ENCODE measurements at places on chromosomes 3 and 15.

- DNase-seq, result no peak
These were observed 77.7 kb upstream of the STAC start for GRCh38 chr3:36302626-36303025.

- no peak for DNase-seq
These were observed 4.8 kb downstream of the TAGLN3 start for GRCh38 chr3:112003321-112004080.

- DNase-seq, result peak; percentile 19
These were observed 500 bp upstream of the ZSCAN2 start for GRCh38 chr15:84600331-84600686.

DNA sequence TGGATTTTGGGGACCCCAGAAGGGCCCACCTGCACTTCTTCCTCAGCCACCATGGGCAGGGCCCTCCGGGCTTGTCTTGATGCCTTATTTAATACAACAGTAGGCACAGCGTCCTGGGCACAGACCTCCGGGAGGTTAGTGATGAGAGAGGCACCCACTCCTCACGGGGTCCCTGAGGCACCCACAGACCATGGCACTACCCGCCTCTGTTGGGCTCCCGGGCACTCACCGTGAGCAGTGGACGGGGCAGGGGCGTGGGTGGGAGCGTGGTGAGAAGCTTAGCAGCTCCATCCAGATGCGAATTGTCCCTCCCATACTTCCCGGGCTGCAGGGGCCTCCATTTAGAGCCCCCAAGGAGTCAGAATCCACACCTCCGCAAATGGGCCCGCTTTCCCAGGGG lies 317 bp upstream of the MESP2 start:
- no peak for DNase-seq

DNA sequence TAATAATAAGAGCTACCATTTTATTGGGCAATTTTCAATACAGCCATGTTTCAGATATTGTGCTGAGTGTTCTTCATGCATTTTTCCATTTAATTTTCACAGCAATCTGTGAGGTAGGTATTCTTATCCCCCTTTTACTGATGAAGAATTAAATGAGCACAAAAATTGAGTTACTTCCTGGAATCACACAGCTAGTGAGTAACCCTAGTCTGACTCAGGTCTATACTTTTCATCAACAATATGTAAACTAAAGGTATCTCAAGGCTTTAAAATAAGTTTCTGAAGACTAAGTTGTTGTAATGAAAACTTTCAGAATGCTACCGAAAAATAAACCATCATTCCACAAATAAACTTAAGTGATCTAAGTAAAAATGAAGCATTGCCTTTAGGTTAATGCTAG lies 22.3 kb downstream of the HACD2 start:
- DNase-seq, result no peak

DNA sequence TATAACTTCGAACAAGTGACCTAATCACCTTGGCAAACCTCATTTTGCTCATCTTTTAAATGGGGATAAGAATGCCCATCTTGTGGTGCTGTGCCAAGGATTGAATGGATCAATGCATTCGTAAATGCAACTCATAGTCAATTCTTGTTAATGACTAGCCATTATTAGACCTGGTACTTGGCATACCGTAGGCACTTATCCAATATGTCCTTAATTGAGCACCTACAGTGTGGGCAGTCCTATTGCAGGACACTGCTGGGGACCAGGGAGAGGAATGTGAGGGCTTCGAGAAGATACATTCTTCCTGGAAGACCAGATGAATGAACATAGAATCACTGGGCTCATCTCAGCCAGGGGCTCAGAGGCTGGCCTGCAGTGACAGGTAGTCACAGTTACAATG lies 177.2 kb upstream of the TLE3 start:
- DNase-seq, result no peak

- DNase-seq, result no peak
These were observed 10.0 kb downstream of the PHC3 start for GRCh38 chr3:170171563-170171962.

- DNase-seq, result no peak
These were observed 29.6 kb downstream of the PLSCR4 start for GRCh38 chr3:146221276-146221675.

- no peak for DNase-seq
These were observed 1.4 kb downstream of the NR1I2 start for GRCh38 chr3:119783255-119783654.

- no peak for DNase-seq
These were observed 335.1 kb downstream of the EFHB start for GRCh38 chr3:19598870-19599269.

- DNase-seq, result no peak
These were observed 52.0 kb downstream of the LPP start for GRCh38 chr3:188205992-188206416.

GRCh38 chr3:159667261-159667660 lies 321.4 kb upstream of the IL12A start:
- DNase-seq, result no peak

GRCh38 chr3:13022348-13023234 lies 50.6 kb downstream of the IQSEC1 start:
- DNase-seq, result no peak

GRCh38 chr15:26294059-26294689 lies 431.0 kb upstream of the ATP10A start:
- DNase-seq, result no peak

- no peak for DNase-seq
These were observed 358.5 kb downstream of the WDR72 start for GRCh38 chr15:53400986-53401385.

GRCh38 chr3:23114432-23114831 lies 88.7 kb upstream of the UBE2E2 start:
- DNase-seq, result no peak
